ENCODE measurements at places on chromosomes 5 and 9. TPM values are rescaled to one million over a fixed set of nuclear protein-coding genes. Genes with fewer than 3 reads are reported as not detected.

Gene DRD1
- total RNA-seq: not detected

Gene TERT
- 2.3 TPM for total RNA-seq

Gene OLFML2A
- total RNA-seq: 0.88 TPM

Gene SLC34A3
- 0.34 TPM for total RNA-seq

Gene INSL6
- not detected for total RNA-seq

Gene GPR151
- not detected for total RNA-seq
